Activated naive CD4-positive, alpha-beta T cell treated with anti-CD3 and anti-CD28 coated beads, Interleukin-2, amount 10 ng/mL, durations not matched to agents 5 hours and 36 hours (primary cell): ENCODE measurements at places on chromosomes 2 and 18. TPM values are rescaled to one million over a fixed set of nuclear protein-coding genes. Genes with fewer than 3 reads are reported as not detected.

CAMKMT gene
- total RNA-seq: 11.0 TPM

TUBB8B gene
- not detected for total RNA-seq

REG3A gene
- not detected for total RNA-seq

GKN1 gene
- total RNA-seq: not detected

PIEZO2 gene
- not detected for total RNA-seq

TWSG1 gene
- 7.0 TPM for total RNA-seq

CFC1 gene
- not detected for total RNA-seq

RUFY4 gene
- total RNA-seq: 0.36 TPM
